Spinal cord (tissue), 10 donors: ENCODE measurements at places on chromosomes 5 and 9.

DNA sequence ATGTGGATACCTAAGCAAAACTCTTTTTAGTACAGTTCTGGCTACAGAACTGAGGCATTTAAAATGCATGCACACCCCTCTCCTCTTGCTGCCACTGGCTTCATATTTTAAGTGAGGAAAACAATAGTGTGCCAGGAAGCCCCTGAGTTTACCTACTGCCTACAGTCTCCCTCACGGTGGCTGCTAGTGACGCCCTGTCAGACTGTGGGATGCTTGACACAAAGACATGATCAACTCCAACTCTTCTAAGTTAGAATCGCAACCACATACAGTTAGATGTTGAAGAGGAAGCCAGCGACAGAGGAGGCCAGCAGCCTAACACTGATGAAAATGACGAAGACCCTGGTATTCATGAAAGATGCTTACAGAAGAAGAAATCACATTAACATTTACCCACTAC, 1.3 kb downstream of the SEC16A start:
- DNase-seq: no peak

GRCh38 chr9:76459694-76460635, 983 bp downstream of the GCNT1 start:
- peak; percentile 69 for DNase-seq

- peak; percentile 93 for DNase-seq
Observed at GRCh38 chr9:134738869-134739659, 97.5 kb downstream of the COL5A1 start.

DNA sequence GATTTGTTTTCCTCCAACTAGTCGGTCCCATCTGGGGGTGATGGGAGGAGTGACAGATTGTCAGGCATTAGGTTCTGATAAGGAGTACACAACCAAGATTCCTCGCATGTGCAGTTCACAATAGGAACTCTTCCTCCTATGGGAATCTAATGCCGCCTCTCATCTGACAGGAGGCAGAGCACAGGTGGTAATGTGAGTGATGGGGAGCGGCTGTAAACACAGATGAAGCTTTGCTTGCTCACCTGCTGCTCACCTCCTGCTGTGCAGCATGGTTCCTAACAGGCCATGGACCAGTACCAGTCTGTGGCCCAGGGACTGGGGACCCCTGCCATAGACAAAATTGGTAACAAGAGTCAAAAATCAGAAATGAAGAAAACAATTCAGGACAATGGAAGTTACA, 173.3 kb upstream of the HMHB1 start:
- no peak for DNase-seq

GRCh38 chr5:66306105-66306843, 162.2 kb downstream of the SREK1 start:
- DNase-seq: peak; percentile 50

- no peak for DNase-seq
Observed at GRCh38 chr5:142104491-142104890, 4.1 kb upstream of the NDFIP1 start.

GRCh38 chr5:180690562-180690961, 41.2 kb upstream of the FLT4 start:
- DNase-seq: no peak

DNA sequence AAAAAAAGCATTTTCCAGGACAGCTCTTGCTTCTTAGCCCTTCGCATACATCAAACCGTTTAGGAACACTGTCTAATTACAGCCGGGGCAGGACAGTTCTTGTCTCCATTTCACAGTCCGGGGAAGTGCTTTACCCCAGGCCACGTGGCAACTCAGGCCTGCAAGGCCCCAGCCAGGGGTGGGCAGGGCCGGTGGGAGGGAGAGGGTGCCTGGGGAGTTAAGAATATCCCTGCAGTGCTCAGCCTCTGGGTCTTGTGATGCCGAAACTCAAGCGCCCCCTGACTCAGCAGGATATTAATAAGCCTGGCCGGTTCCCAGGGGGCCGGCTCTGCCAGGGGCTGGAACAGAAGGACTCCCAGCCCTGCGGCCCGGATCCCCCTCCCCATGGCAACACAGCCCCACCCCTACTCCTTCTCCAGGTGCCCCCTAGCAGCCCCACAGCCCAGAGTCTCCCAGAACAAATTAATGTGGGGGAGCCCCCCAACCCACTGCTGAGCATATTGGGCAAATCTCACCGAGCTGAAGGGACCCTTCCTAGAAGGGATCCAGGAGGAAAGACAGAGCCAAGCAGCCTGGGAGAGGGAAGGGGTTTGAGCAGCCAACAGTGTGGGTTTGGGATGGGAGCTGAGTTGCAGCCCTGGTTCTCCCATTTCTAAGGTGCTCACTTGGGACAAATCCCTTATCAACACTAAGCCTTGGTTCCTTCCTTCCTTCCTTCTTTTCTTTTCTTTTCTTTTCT, 45.3 kb downstream of the PLPP7 start:
- DNase-seq: no peak

DNA sequence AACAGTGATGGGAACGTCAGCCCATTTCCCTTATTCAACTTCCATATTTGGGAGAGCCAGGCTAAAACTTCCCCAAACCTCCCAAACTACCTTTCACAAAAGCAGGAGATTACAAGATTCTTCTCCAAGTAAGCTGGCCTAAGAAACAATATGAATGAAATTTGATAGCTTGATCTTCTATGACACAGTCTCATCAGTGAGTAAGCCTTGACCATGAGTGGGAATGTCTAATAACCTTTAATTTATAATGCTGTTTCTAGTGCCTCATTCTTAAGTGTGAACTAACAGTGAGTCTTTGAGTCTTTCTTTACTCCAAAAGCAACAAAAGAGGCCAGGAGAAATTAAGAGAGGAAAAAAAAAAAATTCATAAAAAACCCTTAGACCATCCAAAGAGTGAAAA, 1379.9 kb downstream of the EFNA5 start:
- no peak for DNase-seq

DNA sequence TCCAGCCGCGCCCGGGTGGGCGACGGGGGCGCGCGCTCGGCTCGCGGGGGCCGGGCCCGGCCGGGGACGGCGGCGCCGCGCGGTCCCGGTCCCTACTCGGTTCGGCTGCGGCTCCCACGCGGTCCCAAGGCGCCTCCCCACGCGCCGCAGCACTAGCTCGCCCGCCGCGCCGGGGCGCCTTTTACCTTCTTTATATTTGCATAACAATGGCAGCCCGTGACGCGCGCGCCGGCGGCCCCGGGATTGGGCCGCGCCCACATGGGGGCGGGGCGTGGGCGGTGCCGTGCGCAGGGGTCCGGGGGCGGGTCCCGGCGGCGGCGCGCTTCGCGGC, at the start of gene NRARP:
NRARP (minus strand) TSS at position 154 of the 331 bp plus-strand sequence. CDS start 343 bp downstream, outside the sequence.
- peak; percentile 97 for DNase-seq

- no peak for DNase-seq
Observed at GRCh38 chr5:158923799-158924551, 175.7 kb downstream of the EBF1 start.

DNA sequence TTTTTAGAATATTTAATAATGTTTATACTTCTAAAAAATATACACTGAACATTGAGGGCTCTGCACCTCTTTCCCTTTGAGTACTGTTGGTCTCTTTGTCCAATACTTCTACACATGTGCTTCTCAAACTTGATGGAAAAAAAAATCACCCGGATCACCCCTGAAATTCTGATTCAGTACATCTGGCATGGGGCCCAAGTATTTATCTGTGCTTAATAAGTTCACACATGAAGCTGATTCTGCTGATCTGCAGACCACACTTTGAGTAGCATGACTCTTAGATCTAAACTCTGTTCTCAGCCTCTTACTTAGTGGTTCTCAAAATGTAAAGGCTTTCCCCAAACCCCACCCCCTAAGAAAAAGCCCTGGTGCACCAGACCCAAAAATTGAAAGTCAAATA, 12.0 kb downstream of the RUSC2 start:
- no peak for DNase-seq

GRCh38 chr5:129410488-129410887, 49.6 kb upstream of the ADAMTS19 start:
- no peak for DNase-seq

- DNase-seq: no peak
Observed at GRCh38 chr5:9015260-9015936, 530.5 kb downstream of the SEMA5A start.

DNA sequence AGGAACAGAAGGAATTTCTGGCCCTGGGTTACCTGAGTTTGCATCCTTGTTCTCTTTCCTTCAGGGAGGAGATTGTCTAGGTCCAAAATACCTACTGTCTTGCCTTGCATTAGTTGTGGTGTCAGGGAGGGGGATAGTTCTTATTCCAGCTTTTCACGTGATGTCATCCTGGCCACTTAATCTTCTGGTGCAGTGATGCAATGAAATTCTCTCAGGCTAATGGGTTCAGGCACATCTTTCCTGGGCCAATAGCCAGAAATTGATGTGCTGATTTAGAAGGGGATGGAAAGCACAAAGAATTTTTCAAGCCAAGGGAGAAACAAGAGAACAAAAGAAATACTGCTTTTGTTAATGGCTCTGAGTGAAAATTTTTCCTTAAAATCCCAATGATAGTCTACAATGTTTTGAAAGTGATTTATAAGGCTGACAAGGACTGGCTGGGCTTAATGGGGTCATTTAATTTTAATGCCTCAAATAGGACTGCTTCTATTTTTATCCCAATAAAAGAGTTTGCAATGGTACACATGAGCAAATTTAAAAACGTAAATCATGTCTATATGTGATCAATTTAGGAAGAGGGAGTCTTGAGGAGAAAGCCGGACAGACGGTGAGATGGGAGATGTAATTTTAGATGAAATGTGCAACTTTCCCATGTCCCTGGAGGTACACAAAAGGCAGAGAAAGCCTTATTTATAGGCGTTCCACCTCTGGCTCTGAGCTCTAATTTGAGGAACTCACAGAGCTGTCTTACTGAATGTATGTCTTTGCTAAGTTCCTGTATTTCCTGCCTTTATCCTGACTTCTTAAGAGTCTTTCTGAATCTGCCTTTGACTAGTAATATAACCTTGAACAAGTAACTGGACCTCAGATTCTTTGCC, 89.3 kb upstream of the SV2C start:
- DNase-seq: no peak

DNA sequence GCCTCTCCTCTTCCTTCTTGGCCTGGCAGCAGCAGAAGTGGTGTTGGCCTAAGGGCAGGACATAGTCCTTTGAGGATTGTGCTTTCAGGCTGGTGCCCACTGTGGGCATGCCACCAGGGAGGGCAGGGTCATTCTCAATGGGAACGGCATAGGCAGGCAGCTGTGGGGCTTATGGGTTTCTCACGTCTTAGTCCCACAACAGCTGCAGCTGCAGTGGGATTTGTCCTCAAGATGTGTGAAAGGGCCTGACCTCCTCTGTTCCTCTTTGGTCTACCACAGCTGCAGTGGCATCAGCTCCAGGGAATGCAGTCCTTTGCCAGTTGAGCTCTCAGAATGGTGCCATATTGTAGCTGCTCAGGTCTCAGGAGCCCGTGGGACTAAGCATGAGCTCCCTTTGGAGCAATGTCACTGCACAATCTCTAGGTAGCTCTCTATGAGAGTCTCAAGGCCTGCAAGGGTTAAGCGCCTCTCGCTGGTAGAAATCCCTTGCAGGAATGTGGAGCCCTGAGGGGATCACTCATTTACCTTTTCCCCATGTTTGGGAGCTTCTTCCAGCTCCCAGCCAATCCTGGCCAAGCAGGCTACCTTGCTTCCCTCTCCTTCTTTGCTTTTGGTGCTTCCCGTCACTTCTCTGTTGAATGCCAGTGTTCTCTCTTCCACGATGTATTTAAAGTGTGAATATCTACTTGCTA, 104.8 kb downstream of the GNA14 start:
- no peak for DNase-seq

GRCh38 chr9:130543859-130544258, 35.5 kb upstream of the FUBP3 start:
- no peak for DNase-seq

GRCh38 chr5:141250576-141250975, 5.4 kb downstream of the PCDHB15 start:
- DNase-seq: no peak

- no peak for DNase-seq
Observed at GRCh38 chr5:131628990-131629389, 6.0 kb downstream of the RAPGEF6 start.

GRCh38 chr5:39191216-39191615, 28.1 kb downstream of the FYB1 start:
- no peak for DNase-seq

GRCh38 chr5:146529984-146530383, 14.0 kb upstream of the GPR151 start:
- DNase-seq: no peak

DNA sequence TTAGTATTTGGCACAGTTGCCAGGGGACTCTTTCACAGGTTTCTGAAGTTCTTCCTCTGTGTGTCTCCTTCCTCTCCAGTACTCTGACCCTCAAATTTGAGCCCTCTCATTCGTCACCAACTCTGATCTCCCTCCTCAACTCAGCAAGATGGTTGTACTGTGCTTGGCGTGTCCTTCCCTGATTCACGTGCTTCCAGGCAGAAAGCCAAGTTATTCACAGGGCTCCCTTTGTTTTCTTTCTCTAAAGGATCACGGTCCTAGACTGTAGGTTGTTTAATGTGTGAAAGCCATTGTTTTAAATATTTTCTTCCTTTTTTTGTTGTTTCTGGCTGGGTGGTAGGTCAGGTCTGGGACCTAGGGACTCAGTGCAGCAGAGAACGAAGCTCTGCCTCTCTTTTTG, 142.9 kb downstream of the DMAC1 start:
- peak; percentile 23 for DNase-seq

DNA sequence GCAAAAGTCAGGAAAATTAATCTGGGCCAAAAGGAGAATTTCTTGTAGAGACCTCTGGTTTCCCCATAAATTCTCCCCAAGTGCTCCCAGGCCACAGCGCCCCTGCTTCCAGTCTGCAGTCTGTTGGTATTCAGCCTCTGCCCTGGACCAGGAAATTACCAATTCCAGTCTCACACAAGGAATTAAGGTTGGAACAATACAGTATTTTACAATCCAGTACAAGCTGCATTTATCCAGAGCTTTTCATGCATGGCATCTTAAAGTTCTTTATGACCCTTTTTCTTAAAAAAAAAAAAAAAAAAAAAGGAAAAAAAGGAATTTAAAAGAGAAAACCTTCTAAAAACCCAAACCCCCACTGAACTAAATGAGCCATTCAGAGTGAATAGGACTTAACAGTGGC, 139.6 kb upstream of the RANBP3L start:
- DNase-seq: no peak

DNA sequence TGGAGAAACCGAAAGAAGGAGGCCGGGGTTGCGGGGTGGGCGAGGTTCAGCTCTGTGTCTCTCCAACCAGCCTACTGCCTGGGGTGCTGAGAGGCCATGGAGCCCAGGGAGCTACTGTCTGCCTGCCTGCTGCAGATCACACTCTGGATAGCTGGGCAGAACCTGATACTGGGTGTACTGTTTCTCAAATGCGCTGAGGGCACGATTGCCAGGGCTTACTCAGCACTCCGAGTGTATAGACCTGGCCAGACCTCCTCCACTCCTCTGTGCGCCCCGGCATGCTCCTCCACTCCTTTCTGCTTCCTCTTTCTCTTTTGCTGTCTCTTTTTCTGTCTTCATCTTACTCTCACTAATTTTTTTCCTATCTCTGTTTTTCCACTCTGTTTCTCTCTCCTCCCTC, 215.1 kb downstream of the PAPPA start:
- no peak for DNase-seq

DNA sequence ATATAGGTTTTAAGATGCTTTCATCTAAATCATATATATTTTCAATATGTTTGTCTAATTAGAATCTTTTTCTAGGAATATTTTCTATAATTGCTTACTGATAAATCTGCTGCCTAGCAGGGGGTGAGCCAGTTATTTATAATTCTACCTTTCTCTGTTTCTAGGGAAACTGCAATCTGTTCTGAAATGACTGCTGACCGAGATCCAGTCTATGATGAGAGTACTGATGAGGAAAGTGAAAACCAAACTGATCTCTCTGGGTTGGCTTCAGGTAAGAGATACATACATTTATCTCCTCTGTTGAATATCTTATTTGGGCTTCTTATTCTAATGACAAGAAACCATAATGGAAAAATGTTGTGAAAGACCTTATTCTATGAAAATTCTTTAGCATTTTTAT, 127.3 kb downstream of the XRCC4 start:
- DNase-seq: no peak

- DNase-seq: no peak
Observed at GRCh38 chr9:137456864-137457405, 2.2 kb downstream of the NSMF start.
